ENCODE measurements at places on chromosomes 1 and 21.

DNA sequence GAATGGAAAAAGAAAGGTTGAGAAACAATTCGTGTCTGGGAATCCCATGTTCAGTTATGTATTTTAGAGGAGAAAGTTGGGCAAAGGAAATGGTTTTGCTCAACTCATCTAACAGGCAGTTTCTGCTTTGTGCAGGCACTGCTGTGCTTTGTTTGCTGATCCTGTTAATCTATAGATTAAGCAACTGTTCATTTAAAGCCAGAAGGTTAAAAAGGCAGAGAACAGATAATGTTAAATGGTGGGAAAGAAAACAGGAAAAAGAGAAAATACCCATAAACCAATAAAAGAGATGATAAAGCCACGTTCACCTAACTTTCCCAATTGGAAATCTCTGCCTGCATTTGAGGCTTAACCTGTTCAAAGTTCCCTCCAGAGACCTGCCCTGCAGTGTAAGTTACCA is 70.0 kb downstream of the APP start:
- DNase-seq = no peak

GRCh38 chr1:203486618-203487370 is 7.2 kb upstream of the OPTC start:
- no peak for DNase-seq

DNA sequence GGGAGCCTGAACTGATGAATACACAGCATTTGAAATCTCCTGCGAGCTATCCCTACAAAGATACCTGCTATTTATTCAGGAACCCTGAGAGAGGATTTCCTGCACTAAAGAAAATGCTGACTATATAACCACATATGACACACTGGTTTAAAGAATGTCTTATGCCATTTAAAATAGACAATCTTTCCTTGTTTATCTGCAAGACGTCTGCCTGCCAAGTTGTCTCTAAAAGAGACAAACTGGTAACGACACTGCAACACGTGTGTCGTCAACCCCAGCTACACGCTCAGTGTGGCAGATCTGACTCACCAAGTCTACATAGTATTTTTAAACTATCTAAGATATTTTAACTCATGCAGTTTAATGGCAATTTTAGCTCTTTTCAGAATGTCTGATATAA is 42.7 kb downstream of the APP start:
- no peak for DNase-seq

DNA sequence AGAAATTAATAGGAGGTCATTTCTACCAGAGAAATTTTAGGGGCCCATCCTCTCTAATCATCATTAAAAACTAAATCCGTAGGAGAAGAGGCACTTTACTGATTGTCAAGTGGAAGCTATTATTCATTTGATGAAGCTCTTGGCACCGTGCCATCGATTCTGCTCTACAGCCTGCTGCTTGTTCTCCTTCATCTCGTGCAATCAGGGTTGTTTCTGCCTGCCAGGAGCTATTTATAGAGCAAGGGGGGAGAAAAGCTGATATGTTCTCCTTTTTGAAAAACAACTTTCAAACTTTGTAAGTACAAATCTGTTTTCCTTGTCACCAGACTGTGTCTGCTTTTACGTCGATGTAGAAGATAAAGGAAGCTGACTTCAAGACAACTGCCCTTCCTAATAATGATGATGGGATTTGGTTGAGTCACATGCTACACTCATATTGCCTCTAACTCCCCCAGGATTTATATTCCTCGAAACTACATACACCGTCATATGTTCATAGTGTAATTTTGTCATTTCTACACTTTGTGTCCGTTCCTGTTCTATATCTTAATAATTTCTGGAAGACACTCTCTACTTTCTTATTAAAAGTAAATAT is 169.6 kb upstream of the LHX8 start:
- no peak for DNase-seq

DNA sequence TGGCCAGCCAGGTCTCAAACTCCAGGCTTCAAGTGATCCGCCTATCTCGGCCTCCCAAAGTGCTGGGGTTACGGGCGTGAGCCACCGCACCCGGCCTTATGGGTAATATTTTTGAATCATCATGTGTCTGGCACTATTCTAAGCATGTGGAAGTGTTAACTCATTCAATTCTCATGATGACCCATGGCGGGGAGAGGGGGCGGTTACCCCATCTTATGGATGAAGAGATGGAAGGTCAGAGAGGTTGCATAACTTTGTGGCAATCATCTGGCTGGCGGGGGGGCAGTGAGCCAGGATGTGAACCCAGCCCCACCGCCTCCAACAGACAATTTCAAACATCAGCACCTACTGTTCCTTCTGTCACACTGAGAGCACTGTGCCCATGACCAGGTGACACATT is 11.5 kb upstream of the TAS1R2 start:
- DNase-seq = no peak

- no peak for DNase-seq
Observed at GRCh38 chr1:71828431-71829012, 453.8 kb downstream of the NEGR1 start.

DNA sequence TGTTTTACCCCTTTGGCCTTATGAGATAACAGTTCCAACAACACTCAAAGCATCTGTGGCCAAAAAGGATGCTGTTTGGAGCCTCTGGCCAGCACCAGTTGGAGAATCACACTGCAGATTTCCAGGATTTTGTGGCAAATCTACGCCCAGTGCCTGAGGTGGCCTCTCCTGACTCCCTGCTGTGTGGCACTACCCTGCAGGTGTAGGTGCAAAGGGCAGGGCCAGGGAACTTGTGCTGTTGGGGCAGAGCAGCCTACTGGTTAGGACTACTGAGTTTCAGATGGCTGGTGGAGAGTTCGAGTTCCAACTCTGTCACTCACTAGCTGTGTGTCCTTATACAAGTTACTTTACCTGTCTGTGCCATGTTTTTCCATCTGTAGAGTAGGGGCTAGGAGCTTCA is 170.5 kb downstream of the PTPRU start:
- no peak for DNase-seq

- no peak for DNase-seq
Observed at GRCh38 chr1:998995-999724, 737 bp downstream of the HES4 start.

- no peak for DNase-seq
Observed at GRCh38 chr1:70762386-70762785, 285.2 kb downstream of the PTGER3 start.

DNA sequence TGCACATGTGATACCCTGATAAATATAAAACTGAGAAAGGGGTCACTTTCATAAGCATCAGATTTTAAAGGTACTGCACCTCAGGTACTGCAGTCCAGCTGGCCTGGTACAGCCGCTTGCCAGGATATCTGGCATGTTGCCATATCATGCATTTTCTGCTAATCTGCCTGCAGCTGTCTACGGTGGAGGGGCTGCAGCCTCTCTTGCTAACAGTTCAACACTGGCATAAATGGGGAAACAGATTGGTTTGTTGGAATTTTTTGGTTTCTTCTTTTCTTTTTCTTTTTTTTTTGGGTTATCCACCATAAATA is 71.5 kb downstream of the MIS18A start:
- no peak for DNase-seq

All from T47D (cell line).